ENCODE measurements at places on chromosomes 16 and 17.

- DNase-seq: peak; percentile 25
These were observed 939 bp upstream of the WDR90 start for GRCh38 chr16:648071-648780.

DNA sequence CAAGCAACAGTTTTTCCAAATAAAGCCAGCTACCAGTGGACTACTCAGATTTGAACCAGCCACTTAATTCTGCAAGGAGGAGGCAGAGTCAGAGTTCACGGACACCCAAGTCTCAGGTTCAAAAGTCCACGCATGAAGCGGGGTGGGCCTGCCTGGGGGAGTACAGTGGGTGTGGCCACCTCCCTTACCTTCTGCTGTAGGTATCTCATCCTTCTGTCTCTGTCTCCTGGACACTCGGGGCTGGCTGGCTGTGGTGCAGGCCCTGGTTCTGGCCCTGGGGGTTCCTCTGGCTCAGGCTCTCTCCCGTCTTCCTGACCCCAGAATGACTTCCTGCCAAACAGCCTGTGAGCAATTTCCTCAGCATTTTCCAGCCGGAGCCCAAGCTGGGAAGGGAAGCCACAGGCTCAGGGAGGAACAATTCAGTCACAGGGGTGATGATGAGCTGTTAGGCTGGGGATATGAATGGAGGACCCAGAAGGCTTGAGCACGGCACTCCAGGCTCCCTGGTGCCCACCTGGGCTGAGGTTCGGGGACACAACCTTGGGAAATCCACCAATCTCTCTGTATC lies 101.9 kb downstream of the LITAF start:
- DNase-seq: no peak

- DNase-seq: no peak
These were observed 29.4 kb downstream of the TOM1L2 start for GRCh38 chr17:17942846-17943245.

DNA sequence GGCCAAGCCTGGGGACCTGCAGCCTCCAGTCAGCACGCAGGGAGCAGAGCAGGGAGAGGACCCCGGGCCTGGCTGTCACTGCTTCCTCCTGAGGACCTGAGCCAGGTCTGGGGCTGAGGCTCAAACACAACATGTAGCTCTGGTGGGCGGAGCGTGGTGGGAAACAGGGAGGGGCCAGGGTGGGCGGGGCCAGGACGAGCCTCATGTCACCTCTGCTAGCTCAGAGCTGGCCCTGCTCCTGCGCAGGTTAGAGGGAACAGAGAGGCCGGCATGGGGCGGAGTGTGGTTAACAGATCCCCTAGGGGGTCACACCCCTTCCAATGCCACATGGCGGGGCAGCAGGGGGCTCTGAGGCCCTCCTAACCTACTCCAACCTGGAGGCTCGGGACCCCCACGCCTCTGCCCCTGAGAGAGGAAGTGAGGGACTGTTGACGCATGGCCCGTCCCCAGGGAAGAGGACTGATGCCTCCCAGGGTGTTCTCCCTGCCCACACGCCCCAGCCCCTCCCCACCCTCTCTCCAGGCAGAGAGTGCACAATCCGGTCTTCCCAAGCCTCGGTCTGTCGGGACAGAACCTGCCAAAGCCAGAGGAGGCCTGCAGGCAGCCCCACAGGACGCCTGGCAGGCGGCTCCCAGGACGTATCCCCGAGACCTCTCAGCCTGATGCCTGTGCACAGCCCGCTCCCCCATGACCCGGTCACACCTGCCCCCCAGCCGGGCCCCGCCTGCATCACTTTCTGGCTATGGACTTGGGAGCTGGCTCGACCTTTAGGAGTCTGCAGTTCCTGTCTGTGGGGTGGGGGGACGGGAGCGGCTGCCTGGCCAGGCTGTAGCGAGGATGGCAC lies 15.2 kb downstream of the PIEZO1 start:
- peak; percentile 51 for DNase-seq

GRCh38 chr16:67421030-67421429 lies 4.8 kb upstream of the ZDHHC1 start:
- DNase-seq: no peak

- DNase-seq: no peak
These were observed 2.1 kb downstream of the CES1 start for GRCh38 chr16:55830658-55831294.

GRCh38 chr16:85610446-85611193 lies 2.5 kb upstream of the GSE1 start:
- DNase-seq: peak; percentile 72

DNA sequence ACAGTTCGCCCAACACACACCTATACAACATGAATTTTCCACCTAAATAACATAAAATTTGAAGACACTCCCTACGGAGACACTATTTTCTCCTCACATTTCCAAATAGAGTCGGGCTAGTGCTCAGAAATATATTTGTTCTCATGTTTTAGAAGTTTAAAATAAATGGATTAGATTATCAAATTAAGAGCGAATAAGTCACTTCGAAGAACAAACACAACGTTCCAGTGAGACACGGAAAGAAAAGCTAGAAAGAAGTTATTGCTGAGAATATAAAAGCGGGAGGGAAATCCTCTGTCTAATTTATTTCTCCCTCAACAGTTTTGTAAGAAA lies 2.0 kb upstream of the HS3ST3B1 start:
- DNase-seq: no peak

GRCh38 chr16:48156790-48157209 lies 1.0 kb upstream of the ABCC12 start:
- peak; percentile 62 for DNase-seq

DNA sequence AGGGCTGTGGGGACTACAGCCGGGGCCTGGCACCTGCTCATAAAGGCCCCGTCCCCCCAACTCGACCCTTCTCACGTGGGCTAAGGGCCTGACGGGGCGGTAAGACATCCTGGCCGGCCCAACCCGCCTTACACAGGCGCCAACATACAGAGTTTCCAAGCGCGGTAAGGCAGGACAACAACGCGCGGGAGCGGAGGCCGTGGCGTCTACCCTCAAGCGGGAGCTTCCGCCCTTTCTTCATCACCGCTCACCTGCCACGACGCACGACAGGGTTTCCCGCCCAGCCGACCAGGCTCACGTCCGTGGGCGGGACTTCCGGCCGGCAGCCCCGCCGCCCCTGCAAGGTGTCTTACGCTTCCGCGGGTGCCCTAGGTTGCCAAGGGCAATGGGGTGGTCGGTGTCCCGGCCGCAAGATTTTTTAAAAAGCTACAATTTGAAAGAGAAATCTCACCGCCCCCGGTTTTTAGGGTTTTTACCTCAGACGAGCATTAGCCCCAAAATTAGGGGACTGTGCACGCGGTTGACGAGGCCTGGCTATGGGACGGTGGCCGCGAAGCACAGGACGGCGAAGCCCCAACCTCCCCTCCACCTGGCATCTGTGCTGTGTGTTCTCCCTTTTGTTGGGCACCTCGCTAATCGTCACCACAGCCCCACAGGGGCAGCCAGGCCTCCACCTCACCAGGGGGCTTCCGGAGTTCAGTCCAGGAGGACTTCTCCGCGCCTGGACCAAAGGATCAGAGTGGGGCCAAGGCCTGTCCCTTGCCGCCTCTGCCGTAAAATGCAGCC lies at the start of gene TERB1:
TSS of gene TERB1 (minus strand) at position 265 of the 786 bp plus-strand sequence. CDS start 4,786 bp downstream, outside the sequence.
- no peak for DNase-seq

- no peak for DNase-seq
These were observed 178.6 kb upstream of the TNRC6C start for GRCh38 chr17:77779711-77780539.

DNA sequence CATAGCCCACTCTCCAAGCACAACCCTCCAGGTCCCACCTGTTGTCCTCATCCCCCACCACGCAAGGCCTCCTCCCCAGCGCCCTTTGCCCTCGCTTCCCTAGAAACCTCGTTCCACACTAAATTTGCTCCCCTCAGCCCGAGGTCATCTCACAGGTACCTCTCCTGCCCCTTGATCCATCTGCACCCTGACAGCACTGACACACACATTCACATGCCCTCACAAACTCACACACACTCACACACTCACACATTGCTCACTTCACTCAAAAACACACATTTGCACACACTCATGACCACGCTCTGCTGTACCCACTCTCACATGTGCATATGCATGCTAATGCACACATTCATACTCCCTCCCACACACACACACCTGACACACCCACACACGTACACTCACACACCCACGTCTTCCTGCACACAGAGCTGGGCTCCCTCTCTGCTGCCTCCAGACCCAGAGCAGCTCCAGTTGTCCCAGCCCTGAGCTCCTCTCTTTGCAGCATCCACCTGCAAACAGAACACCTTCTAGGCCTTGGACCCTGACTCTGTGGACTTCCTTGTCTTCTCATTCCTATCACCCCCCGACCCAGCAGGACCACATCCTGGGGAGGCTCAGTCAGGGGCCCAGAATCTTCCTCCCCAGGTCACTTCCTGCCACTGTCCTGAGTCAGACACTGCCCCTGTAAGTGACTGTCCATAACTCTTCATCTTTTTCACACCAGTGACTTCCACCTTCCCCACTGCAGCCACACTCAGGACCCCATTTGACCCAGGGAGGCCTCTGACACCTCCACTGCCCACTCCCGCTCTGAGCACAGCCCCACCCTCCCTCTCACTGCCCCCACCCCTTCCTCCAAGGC lies 4.9 kb downstream of the ASGR2 start:
- DNase-seq: no peak

DNA sequence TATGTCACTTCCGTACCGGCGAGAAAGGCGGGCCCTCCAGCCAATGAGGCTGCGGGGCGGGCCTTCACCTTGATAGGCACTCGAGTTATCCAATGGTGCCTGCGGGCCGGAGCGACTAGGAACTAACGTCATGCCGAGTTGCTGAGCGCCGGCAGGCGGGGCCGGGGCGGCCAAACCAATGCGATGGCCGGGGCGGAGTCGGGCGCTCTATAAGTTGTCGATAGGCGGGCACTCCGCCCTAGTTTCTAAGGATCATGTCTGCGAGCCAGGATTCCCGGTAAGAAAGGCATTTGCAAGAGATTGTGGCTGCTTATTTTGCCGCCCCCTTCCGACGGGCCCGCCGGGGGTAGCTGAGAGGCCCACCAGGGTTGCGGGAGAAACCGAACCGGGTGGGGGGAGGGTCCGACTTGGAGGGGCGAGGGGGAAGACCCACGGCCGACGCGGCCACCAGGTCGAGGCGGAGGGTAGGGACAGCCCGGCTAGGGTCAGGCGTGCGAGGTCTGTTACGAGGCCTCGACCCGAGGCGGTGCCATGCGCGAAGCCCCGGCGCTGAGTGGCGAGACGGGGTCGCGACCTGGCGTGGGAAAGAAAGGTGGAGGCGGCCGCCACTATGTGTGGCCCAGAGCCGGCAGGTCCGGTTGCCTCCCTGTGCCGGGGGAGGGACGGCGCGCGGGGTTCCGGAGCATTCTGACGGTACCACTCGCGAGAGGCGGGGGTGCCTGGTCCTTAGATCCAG lies 6.7 kb upstream of the CD68 start:
- DNase-seq: peak; percentile 98

DNA sequence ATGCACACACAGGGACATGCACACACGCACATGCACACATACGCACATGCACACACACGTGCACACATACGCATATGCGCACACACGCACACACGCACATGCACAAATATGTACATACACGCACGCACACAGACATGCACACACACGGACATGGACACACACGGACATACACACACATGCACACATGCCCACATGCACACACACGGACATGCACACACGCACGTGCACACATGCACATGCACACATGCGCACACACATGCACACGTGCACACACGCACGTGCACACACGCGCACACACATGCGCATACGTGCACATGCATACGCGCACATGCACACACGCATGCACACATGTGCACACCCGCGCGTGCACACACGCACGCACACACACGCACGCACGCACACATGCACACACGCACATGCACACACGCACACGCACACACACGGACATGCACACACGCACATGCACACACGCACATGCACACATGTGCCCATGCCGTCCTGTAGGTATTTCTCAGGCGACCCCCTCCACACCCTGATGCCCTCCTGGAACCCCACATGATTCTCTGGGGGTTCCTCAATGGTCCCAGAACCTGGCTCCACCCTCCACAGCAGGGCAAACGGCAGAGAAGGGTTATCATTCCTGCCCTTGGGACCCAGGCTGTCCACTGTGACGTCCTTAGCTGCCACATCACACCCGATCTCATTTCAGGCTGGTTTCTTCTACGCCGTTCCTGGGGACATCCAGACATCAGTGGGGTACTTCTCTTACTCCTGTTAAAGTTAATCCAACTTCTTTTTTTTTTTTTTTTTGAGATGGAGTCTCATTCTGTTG lies 9.6 kb upstream of the RBFOX3 start:
- DNase-seq: no peak

DNA sequence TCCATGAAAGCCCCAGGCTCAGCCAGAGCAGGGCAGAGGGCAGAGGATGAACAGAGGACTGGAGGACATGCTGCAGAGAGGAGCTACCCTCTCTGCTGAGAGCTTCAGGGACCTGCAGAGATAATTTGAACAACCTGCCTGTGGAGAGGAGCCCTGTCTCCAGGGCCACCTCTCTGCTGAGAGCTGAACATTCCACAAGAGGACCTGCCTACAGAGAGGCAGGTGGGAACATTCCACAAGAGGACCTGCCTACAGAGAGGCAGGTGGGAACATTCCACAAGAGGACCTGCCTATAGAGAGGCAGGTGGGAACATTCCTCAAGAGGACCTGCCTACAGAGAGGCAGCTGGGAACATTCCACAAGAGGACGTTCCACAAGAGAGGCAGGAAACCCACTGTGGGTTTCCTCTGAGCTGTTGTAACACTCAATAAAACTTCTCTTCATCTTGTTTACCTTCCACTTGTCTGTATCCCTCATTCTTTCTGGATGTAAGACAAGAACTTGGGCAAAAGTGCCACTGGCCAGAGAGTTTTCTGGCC lies 551.9 kb upstream of the CA10 start:
- no peak for DNase-seq

GRCh38 chr17:9228408-9229159 lies 207.3 kb downstream of the NTN1 start:
- DNase-seq: no peak

DNA sequence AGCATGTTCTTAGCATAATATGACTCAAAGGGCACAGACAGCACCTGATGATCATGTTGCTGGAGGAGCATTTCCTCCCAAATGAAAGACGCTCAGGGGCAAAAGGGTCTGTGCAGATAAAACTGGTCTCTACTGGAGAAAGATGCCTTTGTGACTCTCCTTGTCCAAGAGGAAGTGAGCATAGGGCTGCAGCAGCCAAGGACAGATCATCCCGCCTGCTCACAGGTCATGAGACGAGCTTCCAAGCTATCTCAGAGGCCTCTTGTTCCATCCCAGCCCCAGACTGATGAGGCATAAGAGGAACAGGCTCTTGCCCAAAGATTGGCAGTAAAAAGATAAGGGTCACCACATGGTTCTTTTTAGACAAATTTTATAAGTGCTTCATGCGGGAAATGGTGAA lies 141.8 kb downstream of the KATNIP start:
- no peak for DNase-seq

- DNase-seq: no peak
These were observed 8.9 kb downstream of the BAIAP2 start for GRCh38 chr17:81043725-81044427.

- no peak for DNase-seq
These were observed 78.0 kb upstream of the CBX4 start for GRCh38 chr17:79916991-79917901.

Data from NCI-H1436 (cell line).